ENCODE measurements at places on chromosomes 11 and 22. TPM values are rescaled to one million over a fixed set of nuclear protein-coding genes. Genes with fewer than 3 reads are reported as not detected.

The CTSC gene
- total RNA-seq, result 25.7 TPM

The THRSP gene
- total RNA-seq, result 48.6 TPM

DNA sequence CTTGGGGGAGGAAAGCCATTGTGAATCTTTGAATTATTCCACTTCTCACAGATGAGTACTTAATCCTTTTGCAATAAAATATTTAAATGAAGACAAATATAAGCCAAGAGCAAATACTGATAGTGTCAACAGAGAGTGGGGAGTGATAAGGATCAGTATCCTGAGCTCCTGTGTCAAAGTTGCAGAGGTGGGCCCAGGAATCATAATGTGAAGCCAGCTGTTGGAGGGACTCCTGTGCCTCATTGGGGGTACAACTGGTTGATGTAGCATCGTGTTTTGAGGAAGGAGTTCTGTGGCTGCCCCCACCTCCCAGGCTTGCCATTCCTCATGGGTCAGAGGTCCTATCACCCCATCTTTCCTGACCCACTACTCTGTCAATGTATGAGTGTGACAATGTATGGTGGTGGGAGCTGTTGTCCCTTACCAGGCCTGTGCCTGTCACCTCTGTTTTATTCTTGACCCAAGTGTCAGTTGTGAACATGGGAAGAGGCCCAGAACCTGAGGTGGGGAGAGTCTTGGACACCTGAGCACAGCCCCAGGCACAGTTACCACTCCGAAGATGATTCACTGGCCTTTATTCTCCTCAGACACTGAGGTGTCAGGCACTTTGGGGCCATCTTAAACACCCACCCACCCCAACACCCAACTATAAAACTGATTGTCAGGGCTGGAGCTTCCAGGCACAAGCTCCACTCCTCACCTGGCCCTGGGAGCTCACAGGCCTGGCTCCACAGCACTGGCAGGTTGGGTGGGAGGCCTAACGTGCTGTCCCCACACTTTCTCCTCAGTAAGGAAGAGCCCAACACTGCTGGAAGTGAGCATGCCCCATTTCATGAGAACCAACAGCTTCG, 38.4 kb downstream of the KCNQ1OT1 start:
- no peak for DNase-seq

GRCh38 chr11:100810146-100810545, 123.1 kb downstream of the ARHGAP42 start:
- DNase-seq, result no peak

DNA sequence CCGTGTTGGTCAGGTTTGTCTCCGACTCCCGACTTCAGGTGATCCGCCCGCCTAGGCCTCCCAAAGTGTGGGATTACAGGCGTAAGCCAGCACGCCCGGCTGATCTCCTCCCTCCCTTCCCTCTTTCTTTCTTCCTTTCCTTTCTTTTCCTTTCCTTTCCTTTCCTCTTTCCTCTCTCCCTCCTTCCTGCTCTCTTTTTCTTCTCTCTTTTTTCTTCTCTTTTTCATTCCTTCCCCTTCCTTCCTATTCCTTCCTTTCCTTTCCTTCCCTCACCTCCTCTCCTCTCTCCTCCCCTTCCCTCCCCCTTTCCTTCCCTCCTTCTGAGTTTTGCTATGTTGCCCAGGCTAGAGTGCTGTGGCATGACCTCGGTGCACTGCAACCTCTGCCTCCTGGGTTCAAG, 3.9 kb upstream of the ZDHHC5 start:
- no peak for DNase-seq

Measured in left lobe of liver (tissue), 2 donors.